ENCODE measurements at places on chromosomes 3 and 15.
A peak's percentile ranks its signal among the peaks of the same experiment; 100 is the strongest.

- no peak for DNase-seq
These were observed 175.9 kb downstream of the PDZRN3 start for GRCh38 chr3:73448761-73449301.

DNA sequence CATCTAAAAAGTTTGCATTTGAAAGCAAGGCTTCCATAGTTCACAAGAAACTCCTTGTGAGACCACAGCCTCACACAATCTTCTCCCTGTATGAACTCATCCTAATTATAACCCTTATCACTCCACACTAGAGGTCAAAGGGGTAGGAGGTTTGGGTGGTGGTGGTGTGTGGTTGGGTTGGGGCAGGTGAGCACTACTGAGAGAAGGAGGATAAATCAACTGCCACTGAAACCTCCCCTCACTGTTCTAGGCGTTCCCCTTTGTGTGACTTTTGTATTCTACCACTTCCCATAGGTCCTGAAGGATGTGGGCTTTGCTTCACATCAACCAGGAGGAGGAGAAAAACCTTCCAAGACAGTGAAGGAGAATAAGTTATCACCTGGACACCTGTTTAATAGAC lies 6.4 kb upstream of the AGBL1 start:
- no peak for DNase-seq

GRCh38 chr3:146161663-146162002 lies 649 bp upstream of the PLOD2 start:
- no peak for DNase-seq

DNA sequence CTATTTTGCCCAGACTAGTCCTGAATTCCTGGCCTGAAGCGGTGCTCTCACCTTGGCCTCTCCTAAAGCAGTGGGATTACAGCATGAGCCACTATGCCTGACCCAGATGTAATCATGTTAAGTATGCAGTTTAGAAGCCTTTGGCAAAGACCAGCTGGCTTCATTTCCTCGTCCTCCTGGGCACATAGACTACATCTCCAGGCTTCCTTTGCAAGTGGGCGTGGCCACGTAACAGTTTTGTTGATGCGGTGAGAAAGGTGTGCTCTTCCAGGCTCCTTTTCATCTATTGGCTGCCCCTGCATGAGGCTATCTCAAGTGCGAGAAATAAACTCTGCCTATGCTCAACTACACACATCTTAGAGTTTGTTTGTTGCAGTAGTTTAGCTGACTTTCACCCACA lies 13.0 kb downstream of the SV2B start:
- DNase-seq = no peak

- no peak for DNase-seq
These were observed 187.7 kb downstream of the ITPR1 start for GRCh38 chr3:4680871-4681300.

- DNase-seq = no peak
These were observed 53.8 kb upstream of the MAP4 start for GRCh38 chr3:48070030-48070429.

GRCh38 chr15:96746665-96747064 lies 416.2 kb downstream of the NR2F2 start:
- DNase-seq = peak; percentile 25

Data from NCI-H1417 treated with DMSO at 0.1 percent for 48 hours (cell line).